ENCODE measurements at places on chromosomes 4 and X. TPM values are rescaled to one million over a fixed set of nuclear protein-coding genes. Genes with fewer than 3 reads are reported as not detected.

Gene DMD
- 170 TPM for total RNA-seq

- DNase-seq, result no peak
These were observed 179.8 kb downstream of the SLIT2 start for GRCh38 chr4:20431543-20431951.

Gene ARHGEF38
- not detected for total RNA-seq

GRCh38 chr4:40170588-40170987, 26.2 kb upstream of the RHOH start:
- DNase-seq, result no peak

DNA sequence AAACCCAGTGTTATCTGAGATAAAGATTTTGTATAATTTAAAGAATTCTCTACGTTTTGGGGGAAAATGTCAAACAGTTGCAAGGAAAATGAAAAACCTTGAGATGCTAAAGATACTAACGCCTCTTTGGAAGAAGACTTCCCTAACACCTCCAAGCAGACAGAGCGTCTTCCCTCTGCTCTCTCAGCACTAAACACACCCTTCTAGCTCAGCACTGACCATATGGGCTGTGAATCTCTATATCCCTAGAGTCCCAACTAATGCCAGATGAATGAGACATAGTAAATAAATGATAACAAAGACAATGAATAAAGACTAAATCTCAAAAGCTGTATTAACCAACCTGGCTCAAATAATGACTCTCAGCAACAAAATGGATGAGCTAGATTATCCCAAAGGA, 13.3 kb downstream of the FUNDC1 start:
- no peak for DNase-seq
